NCI-H1105 (cell line): ENCODE measurements at places on chromosomes 5 and 9.

DNA sequence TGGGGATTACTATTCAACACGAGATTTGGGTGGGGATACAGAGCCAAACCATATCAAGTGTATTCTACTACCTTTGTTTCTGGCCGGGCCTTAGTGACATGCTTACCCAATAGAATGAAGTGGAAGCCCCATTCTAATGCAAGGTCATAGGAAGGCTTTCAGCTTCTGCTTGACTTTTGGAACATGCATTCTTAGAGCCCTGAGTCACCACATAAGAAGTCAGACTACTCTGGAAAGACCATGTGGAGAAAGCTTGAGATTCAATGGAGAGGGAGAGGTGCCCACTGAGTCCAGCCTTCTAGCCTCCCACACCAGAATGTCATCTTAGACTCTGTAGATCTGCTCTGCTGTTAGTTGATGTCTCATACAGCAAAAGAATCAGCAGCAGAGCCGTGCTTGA, 155.7 kb upstream of the FBN2 start:
- no peak for DNase-seq

GRCh38 chr9:95940265-95940664, 64.8 kb downstream of the ERCC6L2 start:
- no peak for DNase-seq

GRCh38 chr5:173763410-173763809, 124.7 kb upstream of the CPEB4 start:
- DNase-seq: no peak

- DNase-seq: no peak
Measured at GRCh38 chr9:134376386-134377142, 50.3 kb downstream of the RXRA start.

DNA sequence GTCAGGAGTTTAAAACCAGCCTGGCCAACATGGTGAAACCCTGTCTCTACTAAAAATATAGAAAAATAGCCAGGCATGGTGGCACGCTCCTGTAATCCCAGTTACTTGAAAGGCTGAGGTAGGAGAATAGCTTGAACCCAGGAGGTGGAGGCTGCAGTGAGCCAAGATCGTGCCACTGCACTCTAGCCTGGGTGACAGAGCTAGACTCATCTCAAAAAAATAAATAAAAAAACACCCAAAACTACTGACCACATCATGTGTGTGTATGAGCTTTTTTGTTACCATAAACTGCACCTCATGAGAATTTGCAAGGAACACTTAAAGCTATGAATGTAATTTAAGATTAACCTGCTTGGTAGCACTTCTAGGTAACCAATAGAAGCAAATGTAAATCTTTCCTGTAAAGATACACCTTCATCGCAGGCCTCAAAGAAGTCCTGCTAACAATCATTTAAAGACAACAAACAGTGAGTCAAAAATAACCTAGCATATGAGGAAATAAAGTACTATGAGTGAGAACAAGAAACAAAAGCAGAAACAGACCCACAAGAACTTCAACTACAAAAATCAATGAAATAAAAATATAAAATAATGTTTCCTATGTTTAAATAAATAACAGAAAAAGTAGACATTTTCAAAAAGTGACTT, 13.0 kb downstream of the SLC38A9 start:
- no peak for DNase-seq

- DNase-seq: no peak
Measured at GRCh38 chr9:21796768-21797167, 5.7 kb upstream of the MTAP start.

- DNase-seq: no peak
Measured at GRCh38 chr9:26308328-26308727, 584.3 kb downstream of the CAAP1 start.

GRCh38 chr9:19375538-19375937, 4.5 kb downstream of the RPS6 start:
- no peak for DNase-seq

- no peak for DNase-seq
Measured at GRCh38 chr5:74233091-74233490, 407.4 kb downstream of the ENC1 start.

DNA sequence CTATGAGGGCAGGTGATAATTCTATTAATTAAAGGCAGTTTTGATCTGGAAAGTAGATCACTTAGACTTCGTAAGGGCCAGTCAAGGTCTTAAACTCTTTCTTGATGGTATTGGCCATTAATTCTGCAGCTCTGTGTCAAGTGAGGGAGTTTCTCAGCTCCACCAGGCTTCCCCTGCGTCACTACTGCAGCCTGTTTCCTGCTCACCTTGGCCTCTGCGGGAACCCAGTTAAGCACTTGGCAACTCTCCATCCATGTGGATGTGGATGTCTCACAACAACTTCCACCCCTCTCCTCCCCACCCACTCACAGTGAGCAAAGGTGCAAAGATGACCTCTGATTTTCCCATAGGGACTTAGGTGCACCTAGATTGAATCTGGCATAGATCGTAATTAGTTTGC, 191.6 kb downstream of the PLK2 start:
- no peak for DNase-seq

- DNase-seq: no peak
Measured at GRCh38 chr5:37272511-37272910, 23.3 kb upstream of the CPLANE1 start.

DNA sequence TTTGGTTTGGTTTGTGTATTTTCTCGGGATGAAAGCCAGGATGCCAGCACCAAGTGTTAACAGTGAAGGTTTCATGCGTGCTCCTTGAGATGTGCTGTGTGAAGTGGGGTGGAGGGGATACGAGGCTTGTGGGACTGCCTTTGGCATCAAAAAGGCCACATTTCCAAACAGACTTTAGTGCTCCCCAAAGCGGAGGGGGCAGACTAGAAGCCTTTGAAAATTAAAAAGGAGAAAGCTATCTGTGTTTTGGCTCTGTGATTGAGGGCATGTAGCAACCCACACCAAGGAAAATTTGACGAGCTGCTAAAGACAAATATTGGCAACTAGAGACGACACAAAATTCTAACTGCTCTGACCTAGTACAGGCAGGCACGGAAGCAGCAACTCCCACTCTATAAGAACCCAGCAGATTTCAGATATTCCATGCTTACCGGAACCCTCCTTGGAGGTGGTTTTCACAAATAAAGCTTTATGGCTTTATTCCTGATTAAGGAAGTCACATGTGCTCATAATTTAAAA, 154.5 kb downstream of the ARSB start:
- no peak for DNase-seq
